ENCODE measurements at places on chromosomes 12 and 14.

GRCh38 chr14:74710480-74710879 is 2.4 kb downstream of the AREL1 start:
- DNase-seq: no peak

DNA sequence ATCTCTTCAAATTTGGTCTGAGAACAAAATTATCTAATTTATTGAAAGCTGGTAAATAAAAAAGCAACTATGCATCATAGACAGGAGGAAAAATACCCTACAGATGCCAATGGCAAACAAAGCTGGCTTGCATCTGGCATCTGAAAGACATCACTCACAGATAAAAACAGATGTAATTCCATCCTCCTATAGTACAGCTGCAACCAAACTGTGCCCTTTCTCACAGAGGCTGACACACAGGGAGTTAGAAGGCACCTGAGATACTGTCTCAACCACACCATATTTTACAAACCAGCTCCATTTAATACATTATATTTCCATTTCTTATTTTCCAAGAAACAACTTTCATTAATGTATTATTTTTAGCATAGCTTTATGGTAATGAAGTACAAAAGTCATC is 39.4 kb downstream of the DUSP16 start:
- no peak for DNase-seq

GRCh38 chr12:26906704-26907103 is 31.1 kb downstream of the INTS13 start:
- no peak for DNase-seq

DNA sequence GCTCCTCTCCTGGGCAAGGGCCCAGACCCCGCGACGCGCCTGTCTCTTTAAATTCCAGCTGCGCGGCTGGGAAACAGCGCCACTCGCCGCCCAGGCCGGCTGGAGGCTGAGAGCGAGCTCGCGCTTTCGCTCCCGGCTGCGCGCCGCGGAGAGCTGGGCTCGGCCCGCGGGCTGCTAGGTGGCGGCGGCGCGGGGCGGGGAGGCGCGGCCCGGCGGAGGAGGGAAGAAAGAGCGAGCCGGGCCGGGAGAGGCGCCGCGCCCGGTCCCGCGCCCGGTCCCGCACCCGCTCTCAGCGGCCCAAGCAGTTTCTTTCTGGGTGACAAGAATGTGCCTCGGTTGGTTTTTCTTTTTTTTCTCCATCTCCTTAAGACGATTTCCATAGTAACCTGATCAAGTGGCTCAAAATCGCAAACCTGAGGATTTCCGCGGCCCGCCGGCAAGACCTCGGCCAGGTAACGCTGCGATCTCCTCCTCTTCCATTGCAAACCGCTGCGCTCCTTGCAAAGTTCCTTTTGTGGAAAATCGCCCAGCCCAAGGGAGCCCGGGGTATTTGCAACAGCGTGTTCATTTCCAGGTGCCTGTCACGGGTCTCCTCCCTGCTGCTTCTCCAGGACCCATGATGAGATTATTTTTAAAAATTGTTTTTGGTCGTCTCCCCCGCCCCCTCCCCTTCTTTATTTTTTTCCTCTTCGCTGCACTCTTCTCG is 259.5 kb upstream of the E2F7 start:
- peak; percentile 78 for DNase-seq

DNA sequence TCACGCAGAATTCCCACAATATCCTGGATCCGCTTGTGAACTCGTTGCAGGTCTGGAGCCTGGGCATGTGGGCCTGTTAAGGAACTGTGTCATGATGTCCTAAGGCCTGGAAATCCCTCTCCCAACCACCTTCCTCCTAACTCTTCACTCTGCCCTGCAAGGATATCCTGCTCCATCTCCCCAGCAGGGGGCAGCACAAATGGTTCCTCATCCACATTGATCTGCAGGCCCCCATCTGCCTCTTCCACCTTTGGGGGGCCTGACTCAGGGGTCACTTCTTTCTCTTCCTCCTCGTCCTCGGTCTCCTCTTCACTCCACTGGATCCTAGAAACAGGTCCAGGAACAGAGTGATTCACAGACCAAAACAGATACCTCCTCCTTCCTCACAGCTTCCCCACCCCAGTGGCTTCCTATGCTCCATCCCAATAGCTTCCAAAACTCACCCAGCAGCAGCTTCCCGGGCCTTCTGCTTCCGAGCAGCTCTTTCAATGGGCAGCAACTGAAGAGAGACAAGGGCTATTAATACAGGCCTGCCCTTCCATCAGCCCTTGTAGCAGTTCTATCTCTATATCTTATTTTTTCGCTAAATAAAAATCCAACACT is 4.5 kb downstream of the NOP2 start:
- no peak for DNase-seq
